A172 (cell line): ENCODE measurements at places on chromosomes 4 and X.

GRCh38 chr4:85789241-85789640 is 314.3 kb downstream of the ARHGAP24 start:
- DNase-seq = no peak

DNA sequence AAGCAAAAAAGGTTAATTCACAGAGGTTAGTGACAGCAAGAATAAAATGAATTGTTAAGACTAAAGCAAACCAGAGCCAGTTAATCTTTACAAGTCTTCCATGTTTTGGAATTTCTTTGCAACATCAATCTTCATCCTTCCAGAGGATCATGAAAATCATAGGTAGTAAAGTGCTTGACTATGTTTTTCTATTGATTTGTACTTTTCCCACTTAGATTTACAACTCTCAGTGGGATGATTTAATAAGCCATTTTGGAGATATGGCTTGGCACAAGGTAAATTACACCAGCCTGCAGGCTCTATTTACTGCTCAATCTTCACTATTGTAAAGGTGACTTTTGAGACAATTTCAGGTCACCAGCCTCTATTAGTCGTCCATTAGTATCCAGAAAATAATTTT is 26.5 kb downstream of the MSL3 start:
- no peak for DNase-seq

DNA sequence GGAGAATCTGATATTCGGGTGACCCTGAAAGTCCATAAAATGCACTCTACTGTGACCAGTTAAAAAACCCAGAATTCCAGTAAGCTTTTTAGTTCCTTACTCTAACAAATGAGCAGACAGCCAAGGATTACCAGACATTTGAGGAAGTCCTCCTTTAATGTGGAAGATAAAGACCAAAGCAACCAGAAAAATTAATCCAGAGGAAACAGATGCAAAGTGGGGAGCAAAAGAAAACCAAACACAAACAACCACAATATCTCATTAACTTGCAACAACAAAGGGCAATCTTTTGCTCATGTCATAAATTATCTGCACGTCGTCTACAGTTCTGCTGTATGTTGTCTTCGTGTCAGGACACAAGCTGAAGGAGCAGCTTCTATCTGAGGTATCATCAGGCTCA is 164.4 kb downstream of the PJA1 start:
- no peak for DNase-seq

GRCh38 chrX:131827935-131828334 is 195.2 kb upstream of the STK26 start:
- DNase-seq = no peak
